ENCODE measurements at places on chromosomes 13 and 19.

- DNase-seq = no peak
Measured at GRCh38 chr19:42199440-42200115, 17.9 kb downstream of the DEDD2 start.

DNA sequence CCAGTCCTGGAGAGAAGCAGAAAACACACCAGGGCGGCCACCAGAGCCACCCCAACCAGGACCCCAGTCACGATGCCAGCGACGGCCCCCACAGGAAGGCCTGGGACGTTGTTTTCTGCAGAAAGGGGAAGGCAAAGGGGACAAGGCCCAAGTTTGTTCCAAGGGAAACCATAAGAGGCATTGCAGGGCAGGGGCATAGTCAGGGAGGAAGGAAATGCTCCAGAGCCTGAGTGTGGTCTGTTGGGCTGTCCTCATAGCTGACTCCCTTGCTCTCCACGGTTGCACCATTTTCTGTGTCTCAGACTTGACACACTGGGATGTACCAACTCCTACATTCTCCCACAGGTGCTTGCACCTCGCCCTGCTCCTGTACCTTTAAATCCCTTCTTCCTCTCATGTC is 5.2 kb downstream of the CEACAM4 start:
- no peak for DNase-seq

DNA sequence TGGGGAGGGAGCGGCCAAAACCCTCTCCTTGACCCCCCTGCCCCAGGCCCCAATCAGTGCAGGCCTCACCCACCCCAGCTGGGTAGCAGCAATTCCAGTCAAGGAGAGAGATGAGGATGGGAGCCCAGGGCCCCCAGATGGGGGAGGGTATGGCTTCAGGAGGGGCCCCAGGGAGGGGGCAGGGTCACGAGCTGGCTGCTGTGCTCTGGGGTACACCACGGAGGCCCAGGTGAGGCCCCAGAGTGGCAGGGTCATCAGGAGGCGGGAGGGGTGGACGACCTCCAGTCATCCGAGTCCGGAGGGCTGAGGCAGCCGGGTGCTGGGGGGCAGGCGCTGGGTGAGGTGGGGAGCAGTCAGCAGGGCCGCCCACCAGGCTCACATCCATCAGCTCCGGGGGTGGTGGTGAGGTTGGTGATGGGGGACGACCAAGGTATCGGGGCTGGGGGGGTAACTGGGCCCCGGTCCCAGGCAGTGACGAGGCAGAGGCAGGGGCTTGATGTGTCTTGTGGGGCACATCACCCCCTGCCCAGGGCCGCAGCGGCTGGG is 8.4 kb downstream of the DYRK1B start:
- no peak for DNase-seq

DNA sequence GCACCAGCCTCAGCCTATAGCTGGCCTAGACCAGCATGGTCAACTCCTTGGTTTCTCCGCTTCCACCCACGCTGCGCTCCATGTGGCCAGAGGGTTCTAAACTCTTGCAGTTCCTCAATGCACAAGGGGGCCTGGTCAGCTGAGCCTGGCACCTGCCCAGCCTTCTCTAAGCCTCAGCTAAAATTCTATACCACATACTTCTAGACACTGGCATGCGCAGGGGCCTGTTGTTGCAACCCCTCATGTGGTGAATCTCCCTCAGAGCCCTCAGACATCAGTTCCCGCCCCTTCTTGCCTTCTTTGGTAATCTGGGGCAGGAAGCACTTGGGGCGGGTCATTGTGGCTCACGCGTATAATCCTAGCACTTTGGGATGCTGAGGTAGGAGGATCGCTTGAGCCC is 19.7 kb upstream of the LDLR start:
- no peak for DNase-seq

GRCh38 chr13:38707460-38707859 is 20.6 kb downstream of the FREM2 start:
- DNase-seq = no peak

- DNase-seq = no peak
Measured at GRCh38 chr19:34359954-34360315, 5.1 kb upstream of the GPI start.

- no peak for DNase-seq
Measured at GRCh38 chr13:30618186-30618929, 638 bp downstream of the USPL1 start.

- no peak for DNase-seq
Measured at GRCh38 chr19:43738780-43739211, 16.0 kb downstream of the SMG9 start.

DNA sequence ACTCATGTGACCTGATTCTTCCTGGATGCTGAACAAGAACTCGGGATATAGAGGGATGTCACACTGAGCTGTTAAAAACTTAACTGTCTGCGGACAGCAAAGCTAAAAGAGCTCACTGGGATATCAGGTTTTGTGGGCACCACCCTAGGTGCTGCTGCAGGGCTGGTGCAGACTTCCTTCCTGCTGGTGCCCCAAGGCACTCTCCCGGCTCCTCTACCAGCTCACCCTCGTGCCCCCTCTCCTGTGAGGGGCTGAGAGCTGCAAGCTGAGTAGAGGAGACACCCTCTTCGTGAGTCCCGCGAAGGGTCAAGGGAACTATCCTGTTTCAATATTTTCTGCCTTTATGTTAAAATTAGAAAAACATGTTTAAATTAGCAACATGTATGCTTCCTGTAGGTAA is 1475.7 kb downstream of the EFNB2 start:
- no peak for DNase-seq

DNA sequence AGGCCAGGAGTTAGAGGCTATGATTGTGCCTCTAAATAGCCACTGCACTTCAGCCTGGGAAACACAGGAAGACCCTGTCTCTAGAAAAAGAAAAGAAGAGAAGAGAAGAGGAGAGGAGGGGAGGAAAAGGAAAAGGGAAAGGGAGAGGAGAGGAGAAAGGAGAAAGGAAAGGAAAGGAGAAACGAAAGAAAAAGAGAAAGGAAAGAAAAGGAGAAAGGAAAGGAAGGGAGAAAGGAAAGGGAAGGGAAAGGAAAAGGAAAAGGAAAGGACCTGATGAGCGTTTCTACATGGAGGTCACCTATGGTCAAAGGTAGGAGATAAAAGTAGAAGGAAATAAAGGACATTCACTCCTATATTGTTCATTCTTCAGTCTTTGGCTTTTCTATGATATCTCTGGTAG is 109.1 kb upstream of the TRPC4 start:
- DNase-seq = no peak

GRCh38 chr13:40469581-40470310 is 196.7 kb downstream of the FOXO1 start:
- DNase-seq = no peak

- DNase-seq = no peak
Measured at GRCh38 chr19:6223461-6224307, 56.1 kb downstream of the MLLT1 start.

DNA sequence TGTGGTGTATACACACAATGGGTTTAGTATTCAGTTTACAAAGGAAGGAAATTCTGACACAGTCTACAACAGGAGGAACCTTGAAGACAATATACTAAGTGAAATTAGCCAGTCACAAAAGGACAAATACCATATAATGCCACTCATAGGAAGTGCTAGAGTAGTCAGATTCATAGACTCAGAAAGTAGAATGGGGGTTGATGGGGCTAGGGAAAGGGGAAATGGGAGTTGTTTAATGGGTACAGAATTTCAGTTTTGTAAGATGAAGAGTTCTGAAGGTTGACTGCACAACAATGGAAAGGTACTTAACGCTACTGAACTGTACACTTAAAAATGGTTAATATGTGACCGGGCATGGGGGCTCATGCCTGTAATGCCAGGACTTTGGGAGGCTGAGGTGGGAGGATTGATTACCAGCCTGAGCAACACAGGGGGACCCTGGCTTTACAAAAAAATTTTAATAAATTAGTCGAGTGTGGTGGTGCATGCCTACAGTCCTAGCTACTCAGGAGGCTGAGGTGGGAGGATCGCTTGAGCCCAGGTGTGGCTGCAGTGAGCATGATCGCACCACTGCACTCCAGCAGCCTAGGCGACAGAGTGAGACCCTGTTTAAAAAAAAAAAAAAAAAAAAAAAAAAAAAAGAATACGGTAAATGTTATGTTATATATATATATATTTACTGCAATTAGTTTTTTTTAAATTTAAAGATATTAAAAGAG is 45.0 kb downstream of the SLC15A1 start:
- no peak for DNase-seq

DNA sequence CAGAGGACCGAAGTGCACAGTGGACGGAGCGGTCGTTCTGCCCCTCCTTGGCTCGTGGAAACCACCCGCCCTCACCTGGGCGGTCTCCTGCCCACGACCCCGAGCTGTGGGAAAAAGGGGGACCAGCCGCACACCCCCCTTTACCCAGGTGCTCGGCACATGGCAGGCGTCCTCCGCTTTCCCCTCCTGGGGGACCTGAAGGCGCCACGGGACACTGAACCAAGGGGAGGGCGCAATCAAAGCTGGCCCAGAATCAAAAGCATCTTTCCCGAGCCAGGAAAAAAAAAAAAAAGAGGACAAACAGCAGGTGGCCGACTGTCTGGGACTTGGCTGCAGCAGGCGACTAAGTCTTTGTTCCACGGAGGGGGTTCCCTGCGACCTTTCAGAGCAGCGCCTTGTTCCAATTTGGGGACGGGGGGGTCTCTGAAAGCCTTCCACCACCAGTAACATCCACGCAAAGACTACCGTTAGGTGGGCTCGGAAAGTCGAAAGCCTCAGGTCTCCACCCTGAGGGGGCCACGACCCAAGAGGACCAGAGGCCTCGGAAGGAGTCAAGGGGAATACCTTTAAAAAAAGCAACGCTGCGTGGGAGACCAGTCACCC is 1.1 kb downstream of the MBD3 start:
- no peak for DNase-seq

DNA sequence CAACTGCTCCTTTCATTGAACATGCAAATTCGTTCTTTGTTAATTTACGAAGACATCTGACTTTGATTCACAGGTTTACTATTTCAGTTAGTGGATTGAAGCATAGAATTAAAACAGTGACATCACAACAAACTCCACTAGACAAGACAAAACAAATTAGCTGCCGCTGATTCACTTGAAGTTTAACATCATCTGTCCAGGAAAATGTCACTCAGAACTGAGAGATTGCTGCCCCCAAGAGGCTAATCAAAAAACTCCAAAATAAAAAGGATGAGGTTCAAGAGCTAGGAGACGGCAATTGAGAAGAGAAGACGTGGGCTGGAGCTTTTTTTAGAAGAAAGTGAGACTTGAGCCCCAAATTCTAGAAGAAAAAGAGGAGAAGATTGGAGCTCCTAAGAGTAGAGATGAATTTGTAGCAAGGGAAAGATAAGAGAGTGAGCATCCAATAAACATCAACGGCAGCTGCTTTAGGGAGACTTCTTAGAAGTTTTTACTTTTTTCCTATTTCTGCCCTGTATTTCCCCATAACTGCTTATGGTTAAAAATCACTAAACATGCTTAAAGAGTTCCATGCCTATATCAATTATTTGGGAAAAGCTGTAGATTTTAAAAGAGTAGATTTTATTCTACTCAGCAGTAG is 40.8 kb upstream of the TPP2 start:
- peak; percentile 60 for DNase-seq

DNA sequence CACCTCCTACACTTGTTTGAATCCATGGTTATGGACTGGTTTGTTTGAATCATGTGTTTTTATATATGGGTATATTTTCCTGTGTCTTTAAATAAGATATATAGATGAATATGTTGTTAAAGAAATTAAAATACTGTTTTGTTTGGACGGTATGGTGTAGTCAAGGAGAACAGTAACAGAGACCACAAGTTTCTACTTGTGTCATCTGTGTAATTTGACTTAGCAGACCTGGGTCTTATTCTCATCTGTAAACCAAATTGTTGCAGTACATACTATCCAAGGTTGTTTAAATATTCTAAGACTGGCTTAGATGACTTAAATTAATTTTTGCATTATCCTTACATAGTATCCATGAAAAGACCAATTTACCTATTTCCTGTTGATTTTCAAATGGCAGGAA is 361.1 kb upstream of the SLITRK1 start:
- no peak for DNase-seq

Measured in HCEC 1CT (cell line).